ENCODE measurements at places on chromosomes 12 and 14.

DNA sequence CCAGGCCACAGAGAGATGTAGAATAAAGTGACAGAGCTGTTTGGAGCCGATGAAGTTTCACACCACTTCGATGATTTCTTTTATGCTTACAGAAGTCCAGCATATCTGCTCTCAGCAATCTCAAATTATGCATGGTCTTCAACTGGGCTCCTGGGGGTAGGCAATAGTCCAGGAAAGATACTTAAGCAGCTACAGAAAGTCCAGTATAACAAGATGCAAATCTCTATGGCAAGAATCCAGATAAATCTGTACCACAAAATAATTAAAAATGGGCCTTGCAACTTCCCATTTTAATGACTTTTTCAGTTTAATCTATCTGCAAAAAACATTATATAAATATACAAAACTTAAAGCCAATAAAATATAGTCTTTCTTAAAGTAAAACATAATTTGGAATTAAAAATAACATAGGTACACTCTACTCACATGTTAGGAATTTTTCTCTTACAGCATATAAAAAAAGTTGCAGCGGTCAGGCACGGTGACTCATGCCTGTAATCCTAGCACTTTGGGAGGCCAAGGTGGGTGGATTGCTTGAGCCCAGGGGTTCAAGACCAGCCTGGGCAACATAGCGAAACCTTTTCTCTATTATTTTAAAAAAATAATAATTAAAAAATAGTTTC is 20.5 kb upstream of the RAD51AP1 start:
- no peak for DNase-seq

GRCh38 chr12:79141776-79142175 is 277.2 kb downstream of the SYT1 start:
- DNase-seq, result no peak

DNA sequence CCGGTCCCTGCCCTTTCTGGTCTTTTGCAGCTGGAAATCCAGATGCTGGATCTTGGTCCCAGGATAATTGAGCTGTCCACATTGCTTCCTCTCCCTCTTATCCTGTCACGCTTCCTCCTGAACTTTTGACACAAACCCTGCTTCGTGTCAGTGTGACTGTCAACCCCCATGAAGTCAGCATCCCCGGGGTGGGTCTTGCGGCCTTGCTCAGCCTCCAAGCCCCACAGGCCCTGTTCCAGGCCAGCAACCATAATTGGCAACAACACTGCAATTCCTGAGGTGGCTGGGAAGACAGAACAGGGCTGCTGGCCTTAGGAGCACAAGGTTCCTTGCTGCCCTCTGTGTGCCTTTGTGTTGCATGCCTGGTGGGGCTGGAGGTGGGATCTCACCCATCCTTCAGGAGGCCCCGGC is 74.9 kb downstream of the NTF3 start:
- no peak for DNase-seq

GRCh38 chr12:20740972-20741371 is 45.8 kb downstream of the SLCO1C1 start:
- no peak for DNase-seq

DNA sequence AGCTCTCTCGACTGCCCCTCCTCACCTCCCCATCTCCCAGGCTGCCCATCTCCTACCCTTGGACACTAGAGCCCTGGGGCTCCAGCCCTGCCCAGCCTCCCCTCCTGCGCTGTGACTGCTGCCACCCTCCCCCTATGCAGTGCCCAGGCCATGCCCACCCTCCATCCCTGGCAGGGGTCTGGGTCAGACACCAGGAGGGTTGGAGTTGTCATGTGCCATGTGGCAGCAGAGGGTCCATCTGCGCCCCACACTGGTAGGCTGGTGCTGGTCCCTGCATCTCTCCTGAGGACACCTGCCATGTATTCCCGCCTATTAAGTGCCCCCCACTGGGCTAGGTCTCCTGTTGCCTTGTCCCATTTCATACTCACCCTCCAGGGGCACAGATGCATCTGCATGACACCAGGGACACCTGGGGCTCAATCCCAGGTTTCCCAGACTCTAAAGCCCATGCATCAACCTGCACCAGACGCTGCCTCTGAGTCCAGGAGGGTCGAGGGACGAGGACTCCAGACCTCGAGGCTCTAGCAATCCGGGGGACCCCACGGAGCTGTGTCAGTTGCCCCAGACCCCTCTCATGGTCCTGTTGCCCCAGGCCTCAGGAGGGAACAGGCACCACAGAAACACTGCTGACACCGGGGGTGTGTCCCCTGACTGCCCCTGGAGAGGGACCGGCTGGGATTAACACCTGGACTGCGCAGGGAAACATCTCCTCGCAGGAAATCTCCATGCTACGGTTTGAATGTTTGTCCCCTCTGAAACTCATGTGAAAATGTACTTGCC is 23.4 kb upstream of the SFSWAP start:
- DNase-seq, result no peak

DNA sequence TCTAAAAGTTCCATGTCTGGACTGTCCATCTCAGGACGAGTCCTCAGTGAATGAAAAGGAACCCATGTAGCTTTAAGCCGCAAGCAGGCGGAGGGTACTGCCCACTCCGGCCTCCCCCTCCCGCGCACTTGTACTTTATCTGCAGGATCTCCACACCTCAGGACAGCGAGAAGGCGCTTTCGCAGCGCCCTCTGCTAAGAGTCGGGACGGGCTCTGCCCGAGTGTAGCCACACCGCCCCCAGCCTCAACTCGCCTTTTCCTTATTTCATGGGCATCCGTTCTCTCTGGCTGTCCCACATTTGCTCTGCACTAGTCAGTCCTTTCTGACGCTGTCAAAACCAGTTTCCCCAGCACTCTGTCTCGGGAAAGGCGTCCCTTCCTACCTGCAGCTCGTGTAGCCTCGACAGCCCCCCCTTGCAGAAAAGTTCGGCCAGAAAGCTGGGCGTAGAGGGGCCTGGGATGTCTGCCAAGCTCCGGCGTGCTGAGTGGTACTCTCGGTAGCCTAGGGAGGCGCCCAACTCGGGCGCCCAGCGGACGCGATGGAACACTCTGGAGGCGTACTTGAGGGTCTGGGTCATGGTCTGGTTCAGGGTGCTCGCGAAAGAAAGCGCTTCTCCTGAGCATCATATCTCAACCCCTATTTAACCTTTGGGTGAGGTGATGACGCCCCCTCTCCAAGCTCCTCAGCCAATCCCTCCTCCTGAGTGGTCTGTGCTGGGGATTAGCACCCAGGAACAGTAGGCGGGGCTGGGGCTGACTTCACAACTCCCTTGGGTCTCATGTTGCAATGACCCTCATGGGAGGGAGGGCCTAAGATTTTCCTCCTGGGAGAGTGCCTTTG is at the start of gene CYP27B1:
Gene CYP27B1 (minus strand): TSS at position 615 of the 841 bp plus-strand sequence. CDS start 37 bp downstream, at position 578.
- peak; percentile 22 for DNase-seq

DNA sequence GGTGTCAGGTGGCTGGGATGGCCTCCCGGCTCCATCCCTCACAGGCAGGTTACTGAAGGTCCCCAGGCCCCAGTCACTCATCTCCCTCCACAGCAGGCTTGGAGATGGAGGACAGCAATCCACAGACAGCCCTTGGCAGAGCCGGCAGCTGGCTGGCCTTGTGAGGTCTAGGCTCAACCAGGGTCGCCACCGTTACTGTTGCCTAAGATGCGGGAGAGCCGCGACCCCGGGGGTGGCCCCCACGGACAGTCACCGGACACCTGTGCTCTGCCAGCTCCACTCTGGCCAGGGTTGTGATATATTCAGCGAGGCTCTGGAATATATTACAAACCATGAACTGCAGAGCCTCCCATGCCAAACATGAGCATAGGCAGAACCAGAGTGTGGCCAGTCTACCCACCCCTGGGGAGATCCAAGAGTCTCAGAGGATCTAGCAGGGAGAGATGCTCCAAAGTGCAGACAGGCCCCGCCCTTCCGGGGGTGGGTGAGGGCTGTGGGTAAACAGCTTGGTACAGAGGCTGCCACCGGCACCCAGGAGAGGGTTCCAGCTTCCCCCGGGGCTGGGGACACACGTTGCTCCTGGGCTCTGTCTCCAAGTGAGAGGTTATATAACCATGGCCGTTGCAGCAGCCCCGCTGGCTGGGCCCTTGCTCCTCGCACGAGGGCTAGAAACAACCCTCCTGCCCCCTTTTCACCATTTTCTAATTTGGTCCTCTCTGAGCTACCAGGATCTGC is 55.9 kb upstream of the DIO3 start:
- no peak for DNase-seq

- DNase-seq, result no peak
Measured at GRCh38 chr12:72315858-72316257, 43.7 kb downstream of the TRHDE start.

GRCh38 chr14:96177766-96178375 is 26.8 kb upstream of the BDKRB2 start:
- DNase-seq, result peak; percentile 25

GRCh38 chr12:15193946-15194345 is 27.3 kb downstream of the RERG start:
- DNase-seq, result no peak

DNA sequence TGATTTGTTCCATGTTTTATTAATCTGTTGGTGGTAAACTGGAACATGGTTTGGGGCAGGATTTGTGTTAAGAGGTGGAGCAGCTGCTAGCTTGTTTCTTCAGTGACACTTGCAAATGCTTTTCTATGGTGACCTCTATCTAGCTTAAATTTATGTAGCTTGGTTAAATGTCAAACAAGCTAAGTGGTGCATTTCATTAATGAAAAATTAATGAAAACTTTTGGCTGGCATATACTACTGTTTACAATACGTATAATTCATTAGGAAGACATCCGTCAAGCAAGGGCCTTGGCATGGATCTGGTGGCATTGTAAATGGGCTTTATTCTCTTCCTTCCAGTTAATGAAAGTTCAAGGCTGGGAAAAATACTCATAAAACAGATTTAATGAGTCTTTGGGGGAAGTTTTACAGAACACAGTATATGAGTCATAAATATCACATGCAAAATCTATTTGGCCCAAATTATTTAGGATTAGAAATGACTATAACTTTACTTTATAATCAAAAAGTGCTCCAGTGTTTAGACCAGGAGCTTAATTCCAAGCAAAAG is 807.7 kb upstream of the SEL1L start:
- DNase-seq, result no peak

DNA sequence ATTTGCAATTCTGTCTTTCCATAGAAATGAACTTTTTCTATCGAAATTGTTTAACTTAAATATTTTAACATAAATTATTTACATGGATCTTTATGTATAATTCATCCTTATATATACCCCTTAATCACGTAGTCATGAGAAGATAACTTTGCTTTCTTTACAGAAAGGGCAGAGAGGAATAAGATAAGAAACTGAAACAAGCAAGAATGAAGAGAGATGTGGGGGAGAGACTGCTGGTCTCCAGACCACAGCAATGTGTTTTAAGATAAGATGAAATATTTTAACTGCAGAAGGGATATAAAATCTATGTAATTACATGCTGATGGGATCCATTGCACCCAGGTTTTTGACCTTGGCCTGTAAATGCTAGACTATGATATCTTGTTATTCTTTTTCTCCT is 34.7 kb upstream of the DNM1L start:
- no peak for DNase-seq

DNA sequence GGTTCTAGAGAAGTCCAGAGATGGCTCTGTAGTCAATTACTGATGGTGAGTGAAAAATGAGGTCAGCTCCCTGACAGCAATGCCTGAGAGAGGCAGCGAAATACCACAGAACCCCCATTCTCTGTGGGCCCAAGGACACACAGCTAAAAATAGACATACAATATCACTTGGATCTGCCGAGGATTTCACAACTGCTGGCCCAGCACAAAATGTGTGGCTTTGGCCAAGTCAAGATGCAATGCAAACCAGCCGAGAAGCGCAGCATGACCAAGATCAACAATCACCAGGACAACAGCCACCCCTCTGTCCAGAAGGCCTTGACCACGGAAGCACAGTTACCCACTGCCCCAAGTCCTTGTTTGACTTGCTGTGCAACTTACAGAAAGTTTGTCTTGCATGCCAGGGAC is 52.2 kb downstream of the CKAP4 start:
- no peak for DNase-seq

- DNase-seq, result no peak
Measured at GRCh38 chr12:53591301-53592206, 34.6 kb downstream of the ATF7 start.

DNA sequence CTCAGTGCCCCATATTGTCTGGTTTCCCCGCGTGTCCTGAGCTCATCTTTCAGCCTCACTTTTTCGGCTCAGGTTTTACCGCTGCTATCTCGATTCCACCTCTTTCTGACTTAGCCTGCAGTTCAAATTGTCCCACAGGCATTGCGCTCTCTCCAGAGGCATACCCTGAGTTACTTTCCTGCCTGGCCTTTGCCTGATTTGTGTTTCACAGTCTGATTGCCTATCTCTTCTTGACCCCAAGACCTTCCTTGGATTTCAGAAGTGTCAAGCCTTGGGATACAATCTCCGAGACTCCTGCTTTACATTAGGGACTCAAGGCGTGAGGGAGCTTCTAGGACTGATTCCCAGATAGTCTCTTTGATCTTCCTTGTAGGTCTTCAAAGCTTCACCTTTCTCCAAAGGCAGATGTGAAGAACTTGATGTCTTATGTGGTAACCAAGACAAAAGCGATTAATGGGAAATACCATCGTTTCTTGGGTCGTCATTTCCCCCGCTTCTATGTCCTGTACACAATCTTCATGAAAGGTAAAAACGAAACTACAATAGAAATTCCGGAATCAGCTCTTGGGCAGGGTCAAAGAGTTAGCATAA is 629 bp downstream of the LETMD1 start:
- DNase-seq, result no peak

DNA sequence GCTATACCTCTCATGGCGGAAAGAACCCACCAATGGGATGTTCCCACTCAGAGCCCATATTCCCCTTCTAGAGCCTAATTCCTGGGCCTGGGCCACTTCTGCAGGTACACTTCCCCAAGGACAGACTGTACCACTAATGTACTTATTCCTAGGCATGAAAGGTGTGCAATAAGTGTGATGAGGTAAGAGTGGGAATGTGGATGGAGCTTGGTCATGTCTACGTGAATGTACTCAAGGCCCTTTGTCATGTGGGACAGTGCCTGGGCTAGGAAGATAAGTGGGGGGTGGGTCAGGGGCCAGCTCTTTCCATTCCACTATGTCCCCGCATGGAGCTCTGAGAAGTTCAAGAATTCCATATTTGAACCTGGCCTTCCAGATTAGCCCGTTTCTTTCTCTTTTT is 63.4 kb upstream of the FUT8 start:
- DNase-seq, result no peak

DNA sequence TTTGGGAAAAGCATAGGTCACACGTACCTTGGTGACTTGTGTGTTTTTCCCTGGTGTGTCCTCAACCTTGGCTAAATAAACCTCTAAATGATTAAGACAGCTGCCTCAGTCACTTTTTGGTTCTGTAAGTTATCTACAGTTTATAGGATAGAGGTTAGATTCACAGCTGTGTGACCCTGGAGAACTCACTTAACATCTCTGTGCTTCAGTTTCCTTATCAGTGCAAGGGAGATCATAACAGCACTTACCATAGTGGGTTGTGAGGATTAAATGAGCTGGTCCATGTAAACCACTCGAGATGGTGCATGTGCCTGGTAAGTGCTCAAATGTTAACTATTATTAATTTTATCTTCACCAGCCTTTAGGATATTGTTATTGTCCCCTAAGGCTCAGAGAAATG is 35.4 kb upstream of the CHST11 start:
- DNase-seq, result no peak

All from stimulated activated CD4-positive, alpha-beta T cell treated with anti-CD3 and anti-CD28 coated beads, Interleukin-4, amount 100 ng/mL, for 1 hour (primary cell).